Ovary (tissue), 10 donors: ENCODE measurements at places on chromosomes 6 and 20. TPM values are rescaled to one million over a fixed set of nuclear protein-coding genes. Genes with fewer than 3 reads are reported as not detected.

The CRISP3 gene
- not detected for total RNA-seq

DNA sequence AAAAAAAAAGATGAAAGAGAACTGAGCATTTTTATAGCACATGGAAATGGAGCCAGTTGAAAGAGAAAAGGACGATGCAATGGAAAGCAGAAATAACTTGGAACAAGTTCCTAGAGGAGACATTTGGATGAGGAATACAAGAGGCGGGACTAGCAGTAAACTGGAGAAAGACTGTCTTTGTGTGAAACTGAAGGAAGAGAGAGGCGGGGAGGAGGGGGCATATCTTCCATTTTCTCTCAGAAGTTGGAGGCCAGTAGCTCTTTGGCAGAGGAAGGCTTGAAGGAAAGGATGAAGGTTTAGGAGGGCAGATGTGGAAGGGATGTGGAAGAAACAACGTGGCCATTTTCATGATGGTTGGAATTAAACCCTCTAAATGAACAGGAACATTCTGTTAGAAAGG lies 33.0 kb upstream of the ADGRF1 start:
- no peak for DNase-seq
- H3K4me1 ChIP-seq = peaks cover 10% of the 10 kb centered on the region
- H3K4me3 ChIP-seq = no peak overlapping the region
- no peaks in the 10 kb centered on the region for H3K36me3 ChIP-seq
- H3K27ac ChIP-seq = no peak overlapping the region

DNA sequence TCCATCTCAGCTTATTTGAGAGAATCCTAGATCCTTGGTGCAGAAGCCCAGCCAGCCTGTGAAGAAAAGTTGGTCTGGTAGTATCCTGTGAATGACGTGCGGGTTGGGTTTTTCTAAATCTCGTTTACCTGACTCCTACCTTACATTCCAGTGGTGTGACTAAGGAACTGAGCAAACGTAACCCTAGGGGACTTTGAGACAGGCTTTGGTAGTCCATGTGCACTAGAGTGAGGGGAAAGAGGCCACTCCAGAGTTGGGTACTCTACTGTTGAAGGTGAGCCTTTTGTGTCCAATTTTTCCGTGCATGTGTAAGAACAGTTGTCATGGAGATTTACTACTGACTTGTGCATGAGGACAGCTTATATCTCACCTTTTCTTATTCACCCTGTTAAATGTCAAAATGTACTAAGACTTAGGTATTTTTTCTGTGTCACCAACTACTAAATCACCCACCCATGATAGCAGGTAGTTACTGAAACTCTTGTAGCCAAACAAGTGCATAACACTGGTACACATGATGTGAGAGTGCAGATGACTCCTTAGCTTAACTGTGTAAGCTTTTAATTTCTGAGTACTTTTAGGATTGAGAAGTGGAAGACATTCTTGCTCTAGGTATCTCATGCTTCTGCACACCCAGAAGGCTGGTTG lies 26.3 kb upstream of the PLCG1 start:
- no peak for DNase-seq
- H3K36me3 ChIP-seq = no peaks in the 10 kb centered on the region

DNA sequence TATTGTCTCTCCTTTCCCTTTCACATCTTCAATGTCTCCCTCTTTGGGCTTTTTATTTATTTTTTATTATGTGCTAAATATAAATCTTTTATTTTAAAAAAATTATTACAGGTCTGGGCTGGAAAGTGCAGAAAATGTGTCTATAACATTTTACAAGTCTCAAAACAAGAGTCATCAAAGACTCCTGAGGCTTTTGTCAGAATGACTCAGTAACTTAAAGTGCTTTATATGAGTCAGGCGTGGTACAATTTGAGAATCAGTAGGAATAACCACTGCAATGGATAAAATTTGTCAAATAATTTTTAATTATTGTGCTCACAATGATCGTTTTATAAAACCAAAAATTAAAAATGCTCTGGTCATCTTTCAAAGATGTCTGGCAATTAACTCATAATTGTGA lies 193.9 kb downstream of the MMUT start:
- H3K27me3 ChIP-seq = no peaks in the 10 kb centered on the region
- H3K36me3 ChIP-seq = no peaks in the 10 kb centered on the region
- no peak for DNase-seq
- no peak overlapping the region for H3K27ac ChIP-seq
- no peaks in the 10 kb centered on the region for H3K4me1 ChIP-seq
- H3K4me3 ChIP-seq = no peak overlapping the region

- no peak overlapping the region for H3K4me3 ChIP-seq
- no peaks in the 10 kb centered on the region for H3K27me3 ChIP-seq
- H3K36me3 ChIP-seq = no peaks in the 10 kb centered on the region
- peaks cover 9% of the 10 kb centered on the region for H3K4me1 ChIP-seq
- no peak overlapping the region for H3K27ac ChIP-seq
Measured at GRCh38 chr20:20363799-20364592, 3.9 kb upstream of the INSM1 start.

DNA sequence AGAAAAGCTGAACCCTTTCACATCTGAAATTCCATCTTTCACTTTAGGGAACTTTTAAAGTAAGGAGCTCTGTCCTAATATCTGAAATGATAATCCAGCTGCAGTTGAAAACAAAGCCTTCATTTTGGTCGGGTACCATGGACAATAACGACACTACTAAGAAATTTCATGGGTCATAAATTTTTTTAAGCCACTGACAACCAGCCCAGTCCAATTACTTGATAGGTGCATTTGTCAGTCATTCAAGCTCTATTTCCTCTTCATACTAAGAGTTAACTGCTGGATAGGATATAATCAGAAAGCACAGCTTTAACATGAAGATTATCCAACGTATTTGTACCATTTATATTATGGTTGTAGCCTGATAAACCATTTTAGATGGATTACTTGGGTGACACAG lies 52.5 kb downstream of the MMUT start:
- DNase-seq = no peak
- H3K4me1 ChIP-seq = no peaks in the 10 kb centered on the region
- H3K36me3 ChIP-seq = no peaks in the 10 kb centered on the region
- no peaks in the 10 kb centered on the region for H3K27me3 ChIP-seq
- no peak overlapping the region for H3K4me3 ChIP-seq

GRCh38 chr6:68339488-68340131 lies 295.5 kb upstream of the ADGRB3 start:
- H3K27ac ChIP-seq = no peak overlapping the region
- no peaks in the 10 kb centered on the region for H3K27me3 ChIP-seq
- DNase-seq = no peak
- no peaks in the 10 kb centered on the region for H3K4me1 ChIP-seq

The GPR63 gene
- 1.6 TPM for total RNA-seq

The NKX2-4 gene
- not detected for total RNA-seq

The PGBD1 gene
- 5.0 TPM for total RNA-seq
